ENCODE measurements at places on chromosomes 2 and 18.
A peak's percentile ranks its signal among the peaks of the same experiment; 100 is the strongest.

GRCh38 chr2:219079417-219079816 lies 18.7 kb upstream of the IHH start:
- no peak for DNase-seq

- DNase-seq, result no peak
These were observed 39.1 kb upstream of the GALNT3 start for GRCh38 chr2:165833156-165833555.

DNA sequence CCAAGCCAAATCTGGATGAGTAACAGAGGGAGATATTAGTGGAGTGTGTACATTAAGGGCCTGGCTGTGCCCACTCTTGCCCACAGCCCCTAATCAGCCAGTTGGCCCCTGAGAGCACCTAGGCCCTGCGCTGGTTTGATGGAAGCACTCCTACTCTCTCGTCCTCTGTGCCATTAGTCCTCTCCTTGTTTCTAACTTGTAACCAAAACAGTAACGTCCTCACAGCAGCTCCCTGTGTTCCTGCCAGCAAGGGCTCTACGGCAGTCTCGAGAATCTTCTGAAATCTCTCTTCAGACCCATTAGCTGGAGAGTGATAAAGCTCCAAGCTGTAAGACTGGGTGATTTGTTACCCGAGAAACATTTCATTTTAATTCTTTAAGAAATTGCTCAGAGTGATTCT lies 76.1 kb downstream of the LRRC30 start:
- no peak for DNase-seq

DNA sequence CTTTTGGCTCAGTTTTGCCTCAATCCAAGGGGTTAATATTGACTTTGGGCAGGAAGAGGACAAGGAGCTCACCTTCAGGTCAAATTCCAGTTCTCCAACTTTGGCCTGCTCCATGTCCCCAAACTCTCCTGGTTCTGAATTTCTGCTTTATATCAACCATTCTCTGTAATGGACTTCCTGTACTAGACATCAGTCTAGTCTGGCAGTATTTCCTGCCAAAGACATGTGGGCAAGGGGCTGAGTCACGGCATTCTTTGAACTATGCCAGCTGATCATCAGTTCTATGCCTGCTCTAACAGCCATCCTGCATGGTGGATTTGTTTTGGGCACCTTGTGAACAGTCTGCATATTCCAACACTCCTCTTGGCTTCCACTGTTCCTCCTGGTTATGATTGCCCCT lies 199.4 kb downstream of the ZEB2 start:
- no peak for DNase-seq

DNA sequence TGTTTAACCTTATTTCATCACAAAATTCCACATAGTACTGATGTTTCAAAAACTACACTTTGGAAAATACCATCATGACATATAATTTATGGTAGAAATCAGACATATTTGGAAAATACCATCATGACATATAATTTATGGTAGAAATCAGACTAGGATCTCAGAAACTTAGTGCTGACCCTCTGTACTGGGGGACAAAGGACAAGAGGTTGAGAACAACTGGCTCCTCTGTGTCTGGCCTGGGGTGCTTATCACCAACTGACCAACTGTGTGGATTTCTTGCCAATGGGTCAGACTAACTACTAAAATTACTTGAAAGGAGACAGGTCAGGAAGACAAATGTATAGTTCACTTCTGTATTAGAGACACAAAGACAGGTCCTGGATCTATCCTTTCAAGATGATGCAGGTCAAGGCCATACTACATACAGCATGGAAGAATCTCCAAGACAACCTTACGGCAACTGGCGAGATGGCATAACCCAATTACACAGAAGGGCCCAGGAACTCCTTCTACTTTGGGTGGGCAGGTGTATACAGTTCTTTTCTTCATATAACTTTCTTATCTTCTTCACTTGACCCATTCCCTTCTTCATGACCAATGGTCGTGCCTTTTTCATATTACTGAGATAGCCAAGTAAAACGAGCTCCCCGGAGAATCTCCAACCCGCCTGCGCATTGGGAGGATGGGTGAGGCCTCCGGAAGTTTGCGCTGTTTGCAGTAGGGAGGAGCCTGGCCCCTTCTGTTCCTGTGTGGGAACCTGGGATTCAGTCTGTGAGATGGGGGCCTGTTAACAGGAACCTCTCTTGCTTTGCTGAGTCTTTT lies 290.5 kb downstream of the AGPS start:
- DNase-seq, result no peak

GRCh38 chr2:226426292-226426736 lies 373.3 kb downstream of the IRS1 start:
- no peak for DNase-seq

- DNase-seq, result peak; percentile 46
These were observed 483 bp downstream of the OSBPL6 start for GRCh38 chr2:178194600-178195389.

GRCh38 chr2:15914596-15915385 lies 25.6 kb upstream of the MYCN start:
- DNase-seq, result peak; percentile 15

DNA sequence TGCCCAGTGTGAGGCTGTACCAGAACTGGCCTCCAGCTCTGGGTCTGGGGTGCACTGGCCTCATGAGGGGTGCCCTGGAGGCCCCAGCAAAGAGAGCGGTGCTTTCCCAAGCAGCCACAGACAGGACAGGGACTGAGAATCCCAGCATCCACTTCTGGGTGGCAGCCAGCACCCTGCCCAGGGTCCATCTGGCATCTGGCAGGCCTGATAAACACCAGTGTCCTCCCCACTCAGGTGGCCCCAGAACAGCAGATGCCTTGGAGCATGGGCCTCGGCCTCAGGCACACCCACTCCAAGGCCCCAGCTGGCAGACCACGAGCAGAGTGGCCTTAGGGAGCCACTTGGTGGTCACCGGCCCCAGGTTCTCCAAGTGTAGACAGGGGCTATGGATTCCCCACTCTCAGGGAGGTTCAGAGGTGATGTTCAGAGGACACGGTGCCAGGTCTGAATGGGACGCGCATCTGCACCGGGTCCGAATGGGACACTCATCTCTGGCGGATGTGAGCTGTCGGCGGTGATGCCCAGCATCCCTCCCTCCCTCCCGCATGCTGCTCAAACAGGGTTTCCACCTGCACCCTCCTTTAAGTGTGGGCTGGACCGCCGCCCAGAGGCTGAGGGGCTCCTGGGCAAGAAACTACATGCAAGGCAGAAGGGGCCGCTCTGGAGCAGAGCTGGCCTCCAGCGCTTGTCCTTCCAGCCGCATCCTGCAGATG lies 82.2 kb upstream of the GPC1 start:
- no peak for DNase-seq

DNA sequence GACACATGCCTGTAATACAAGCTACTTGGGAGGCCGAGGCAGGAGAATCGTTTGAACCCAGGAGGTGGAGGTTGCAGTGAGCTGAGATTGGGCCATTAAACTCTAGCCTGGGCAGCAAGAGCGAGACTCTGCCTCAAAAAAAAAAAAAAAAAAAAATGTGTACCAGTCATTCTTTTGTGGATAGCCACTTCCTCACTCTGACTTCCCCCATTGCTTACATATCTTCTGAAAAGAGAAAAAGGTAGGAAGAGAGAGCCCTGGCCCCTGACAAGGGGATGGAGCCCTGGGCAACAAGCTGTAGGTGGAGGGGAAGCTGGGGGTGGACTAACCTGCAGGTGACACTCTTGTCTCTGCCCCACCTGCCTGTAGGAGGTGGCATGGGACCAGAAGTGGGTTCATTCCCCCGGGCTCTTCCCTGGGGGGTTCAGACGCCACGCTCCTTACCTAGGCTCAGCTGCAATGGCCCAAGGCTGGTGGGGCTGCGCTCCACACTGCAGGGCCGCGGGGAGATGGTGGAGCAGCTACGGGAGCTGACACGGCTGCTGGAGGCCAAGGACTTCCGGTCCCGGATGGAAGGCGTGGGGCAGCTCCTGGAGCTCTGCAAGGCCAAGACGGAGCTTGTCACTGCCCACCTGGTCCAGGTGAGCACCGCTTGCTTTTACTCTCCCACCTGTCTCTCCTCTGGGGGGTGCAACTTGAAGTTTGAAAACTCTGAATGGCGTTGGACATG lies 39.1 kb downstream of the PCARE start:
- no peak for DNase-seq

GRCh38 chr2:54927751-54928615 lies 122.3 kb downstream of the RTN4 start:
- DNase-seq, result no peak

DNA sequence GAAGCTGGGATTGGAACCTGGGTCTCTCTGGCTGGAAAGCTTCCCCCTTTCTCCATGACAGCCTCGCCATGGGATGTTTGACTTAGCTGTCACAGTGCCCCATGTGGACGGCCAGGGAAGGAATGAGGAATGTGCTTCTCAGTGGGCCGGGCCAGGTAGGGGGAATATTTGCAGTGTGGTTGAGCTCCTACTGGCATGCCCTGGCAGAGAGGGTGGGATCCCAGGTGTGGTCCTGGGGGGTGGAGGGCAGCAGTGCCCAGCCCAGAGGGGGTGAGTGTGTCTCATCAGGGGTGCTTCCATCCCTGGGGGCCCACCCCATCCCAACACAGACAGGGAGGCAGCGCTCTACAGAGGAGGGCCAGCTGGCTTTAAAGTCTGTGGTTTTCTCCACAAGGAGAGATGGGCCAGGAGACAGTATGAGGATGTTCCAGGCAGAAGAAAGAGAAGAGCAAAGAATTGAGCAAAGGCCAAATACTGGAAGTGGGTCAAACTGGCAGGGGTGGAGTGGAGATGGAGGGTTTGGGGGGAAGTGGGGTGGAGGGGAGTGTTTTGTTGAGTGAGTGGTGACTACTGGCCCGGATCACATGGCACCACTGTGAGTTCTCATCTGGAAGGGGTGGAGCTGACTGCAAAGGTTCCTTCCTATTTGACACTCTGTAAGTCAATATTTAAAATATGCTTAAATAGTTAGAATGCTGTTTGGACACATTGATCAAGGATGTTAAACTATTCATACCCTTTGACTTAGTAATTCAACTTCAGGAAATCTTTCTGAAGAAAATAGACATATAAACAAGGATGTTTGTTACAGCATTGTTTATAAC lies 94.0 kb downstream of the MYCN start:
- no peak for DNase-seq

- DNase-seq, result no peak
These were observed 213.3 kb upstream of the CTAGE1 start for GRCh38 chr18:22630980-22631379.

Data from midbrain (tissue), 1 donor.